ENCODE measurements at places on chromosomes 2 and 18. TPM values are rescaled to one million over a fixed set of nuclear protein-coding genes. Genes with fewer than 3 reads are reported as not detected.

Gene SERPINB10
- total RNA-seq = not detected

Gene SETBP1
- 44.5 TPM for total RNA-seq

Gene PFN4
- total RNA-seq = 1.5 TPM

DNA sequence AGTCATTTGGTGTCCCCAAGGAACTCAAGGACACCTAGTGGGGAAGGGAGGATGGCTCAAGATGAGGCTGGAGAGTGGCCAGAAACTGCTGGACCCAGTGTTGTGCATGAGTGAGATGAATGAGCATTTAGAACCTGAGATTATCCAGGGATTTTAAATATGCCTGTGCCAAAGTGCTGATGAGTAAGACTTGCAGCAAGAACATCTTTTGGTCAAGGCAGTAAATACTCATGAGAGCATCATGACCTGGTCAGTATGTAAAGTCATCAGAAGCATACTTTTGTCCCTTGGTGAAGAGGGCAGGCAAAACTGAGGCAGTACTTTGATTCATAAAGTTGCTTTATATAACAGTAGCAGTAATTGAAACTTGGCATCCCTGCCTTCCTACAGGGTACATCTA is 3.1 kb upstream of the SPP2 start:
- DNase-seq = no peak

GRCh38 chr2:201960305-201960704 is 73.3 kb upstream of the FZD7 start:
- no peak for DNase-seq
